ENCODE measurements at places on chromosomes 6 and 20. TPM values are rescaled to one million over a fixed set of nuclear protein-coding genes. Genes with fewer than 3 reads are reported as not detected.

DNA sequence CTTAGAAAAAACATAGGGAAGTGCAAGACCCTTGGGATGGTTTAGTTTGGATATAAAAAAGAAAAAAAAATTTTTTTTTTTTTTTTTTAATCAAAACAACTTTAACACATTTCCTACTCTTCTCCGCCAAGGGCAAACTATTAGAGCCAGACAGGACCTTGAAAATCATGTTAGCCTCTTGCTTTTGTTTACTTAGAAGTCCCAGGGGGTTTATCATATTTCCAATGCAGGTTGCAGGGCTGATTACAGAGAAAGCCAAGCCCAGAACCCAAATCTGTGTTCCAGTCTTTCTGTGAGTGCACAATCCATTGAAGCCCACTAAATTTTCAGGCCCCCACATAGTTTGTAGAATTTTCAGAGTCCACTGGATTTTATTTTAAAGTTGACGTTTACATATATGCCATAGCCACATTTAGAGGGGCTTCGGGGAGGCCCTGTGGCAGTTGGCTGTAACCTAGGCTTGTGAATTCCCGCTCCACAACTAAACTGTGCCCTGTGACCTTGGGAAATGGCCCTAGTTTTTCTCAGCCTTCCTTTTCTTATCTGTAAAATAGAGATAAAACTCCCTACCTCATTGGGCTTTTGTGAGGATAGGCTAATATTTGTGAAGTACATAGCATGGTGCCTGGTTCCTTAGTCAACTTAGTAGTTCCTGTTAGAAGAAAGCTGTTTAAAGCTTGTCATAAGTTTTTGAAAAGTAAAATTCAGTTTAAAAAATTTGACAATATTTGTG lies 55.7 kb downstream of the NCOA7 start:
- no peaks in the 10 kb centered on the region for H3K27me3 ChIP-seq
- peaks cover 41% of the 10 kb centered on the region for H3K4me1 ChIP-seq
- no peak overlapping the region for H3K4me3 ChIP-seq
- no peaks in the 10 kb centered on the region for H3K36me3 ChIP-seq

DNA sequence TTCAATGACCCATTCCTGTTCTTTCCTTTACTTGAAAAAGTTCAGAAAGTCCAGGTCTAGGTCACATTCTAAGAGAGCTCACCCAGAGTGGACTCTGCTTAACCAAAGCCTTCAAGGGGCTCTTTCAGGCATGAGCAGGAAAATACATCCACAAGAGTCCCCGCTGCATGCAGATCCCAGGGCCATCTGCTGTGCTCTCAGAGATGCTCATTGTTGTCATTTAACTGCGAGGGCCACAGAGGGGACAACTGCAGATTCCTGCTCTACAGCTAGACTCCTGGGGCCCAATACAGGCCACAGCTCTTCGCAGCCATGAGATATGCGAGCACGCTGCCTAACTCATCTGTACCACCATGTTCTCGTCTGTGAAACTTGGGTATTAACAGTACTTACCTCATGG lies 295.6 kb upstream of the QKI start:
- no peaks in the 10 kb centered on the region for H3K4me1 ChIP-seq
- H3K36me3 ChIP-seq: no peaks in the 10 kb centered on the region
- no peak overlapping the region for H3K27ac ChIP-seq
- DNase-seq: no peak
- no peaks in the 10 kb centered on the region for H3K27me3 ChIP-seq
- no peak overlapping the region for H3K4me3 ChIP-seq

DNA sequence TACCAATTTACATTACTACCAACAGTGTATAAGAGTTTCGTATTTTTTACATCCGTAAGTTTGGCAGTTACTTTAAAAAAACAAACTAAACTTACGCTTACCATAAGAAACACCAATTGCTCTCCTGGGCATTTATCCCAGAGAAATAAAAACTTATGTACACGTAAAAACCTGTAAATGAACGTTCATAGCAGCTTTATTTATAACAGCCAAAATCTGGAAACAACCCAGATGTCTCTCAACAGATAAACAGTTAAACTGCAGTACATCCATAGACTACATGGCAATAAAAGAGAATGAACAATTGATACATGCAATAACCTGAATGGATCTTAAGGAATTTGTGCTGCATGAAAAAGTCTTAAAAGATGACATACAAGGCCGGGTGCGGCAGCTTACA lies 30.7 kb downstream of the NCR2 start:
- H3K36me3 ChIP-seq: no peaks in the 10 kb centered on the region
- DNase-seq: no peak
- no peak overlapping the region for H3K4me3 ChIP-seq
- no peak overlapping the region for H3K27ac ChIP-seq
- H3K27me3 ChIP-seq: peaks cover 92% of the 10 kb centered on the region

DNA sequence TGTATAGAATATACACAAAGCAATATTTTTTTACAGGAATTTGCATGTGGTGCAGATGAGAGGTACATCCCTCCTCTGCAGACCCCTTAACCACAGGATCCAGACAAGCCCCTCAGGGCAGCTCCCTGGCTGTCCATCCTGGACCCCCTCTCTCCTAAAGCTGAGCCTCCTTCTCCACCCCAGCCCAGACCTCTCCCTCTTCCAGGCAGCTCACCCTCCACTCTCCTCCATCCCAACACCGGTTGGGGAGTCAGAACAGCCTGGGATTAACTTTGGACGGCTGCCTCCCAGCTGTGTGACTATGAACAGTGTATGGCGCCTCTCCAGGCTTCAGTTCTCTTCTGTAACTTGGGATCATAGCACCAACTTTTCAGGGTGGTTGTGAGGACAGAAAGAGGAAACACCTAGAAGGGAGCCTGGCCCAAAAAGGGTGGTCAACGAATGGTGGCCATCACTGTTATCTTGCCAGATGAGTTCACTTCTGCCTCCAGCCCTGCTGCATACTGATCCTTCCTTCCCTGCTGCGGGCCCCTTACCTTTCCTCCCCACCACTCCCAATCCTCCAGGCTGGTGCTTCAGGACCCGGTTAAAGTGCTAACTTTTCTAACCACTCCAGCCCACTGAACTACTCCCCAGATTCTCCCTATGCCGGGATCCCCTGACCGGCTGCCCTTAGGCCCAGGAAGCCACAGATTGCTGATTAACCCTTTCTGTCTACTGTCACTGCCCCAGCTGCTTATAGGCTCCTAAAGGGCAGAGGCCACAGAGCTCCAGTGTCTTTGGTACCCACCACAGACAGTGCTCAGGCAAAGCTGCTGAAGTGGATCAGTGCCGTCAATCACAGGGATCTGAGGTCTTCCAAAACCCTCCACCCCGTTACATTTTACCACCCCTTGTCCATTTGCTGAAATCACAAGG lies 55.9 kb downstream of the GPR6 start:
- no peaks in the 10 kb centered on the region for H3K36me3 ChIP-seq
- no peak overlapping the region for H3K27ac ChIP-seq
- DNase-seq: no peak
- no peaks in the 10 kb centered on the region for H3K27me3 ChIP-seq

- no peaks in the 10 kb centered on the region for H3K36me3 ChIP-seq
- peaks cover 6% of the 10 kb centered on the region for H3K27me3 ChIP-seq
- DNase-seq: no peak
- H3K27ac ChIP-seq: no peak overlapping the region
- H3K4me1 ChIP-seq: no peaks in the 10 kb centered on the region
Measured at GRCh38 chr6:88008831-88009231, 38.8 kb upstream of the SPACA1 start.

DNA sequence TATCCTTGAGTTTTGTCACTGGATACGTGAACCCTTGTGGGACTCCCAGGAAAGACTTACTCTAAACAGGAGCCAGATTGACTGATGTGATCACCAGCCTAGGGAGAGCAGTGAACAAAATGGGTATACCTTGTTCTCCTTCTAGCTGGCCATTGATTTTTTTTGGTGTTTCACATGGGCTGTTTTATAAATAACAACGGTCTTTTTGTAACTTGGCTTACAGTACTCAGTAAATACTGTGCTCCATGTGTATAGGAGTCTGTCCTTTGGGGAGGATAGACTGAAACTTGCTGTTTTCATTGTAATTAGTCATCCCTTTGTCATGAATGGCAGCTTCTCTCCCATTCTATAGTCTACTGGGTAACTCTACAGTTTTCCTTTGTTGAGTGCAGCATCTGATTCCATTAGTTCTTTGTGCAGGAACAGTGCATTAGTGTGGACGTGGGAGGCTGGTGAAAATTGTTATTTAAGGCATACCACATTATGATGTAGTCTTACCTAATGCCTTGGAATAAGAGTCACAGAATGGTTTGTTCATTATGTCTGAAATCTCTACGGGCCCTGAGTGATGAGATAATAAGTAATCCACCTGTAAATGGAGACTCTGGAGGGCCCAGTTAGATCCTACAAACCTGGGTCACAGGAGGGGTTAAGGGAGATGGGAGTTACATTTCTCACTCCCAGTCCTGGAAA lies 89.5 kb downstream of the TIAM2 start:
- H3K36me3 ChIP-seq: no peaks in the 10 kb centered on the region
- no peaks in the 10 kb centered on the region for H3K27me3 ChIP-seq
- no peak overlapping the region for H3K27ac ChIP-seq

- H3K36me3 ChIP-seq: no peaks in the 10 kb centered on the region
- H3K4me3 ChIP-seq: no peak overlapping the region
Measured at GRCh38 chr6:30849903-30850651, 34.2 kb upstream of the DDR1 start.

The SIGLEC1 gene
- total RNA-seq: 6.4 TPM

The DUSP15 gene
- total RNA-seq: 5.1 TPM

The MYBL2 gene
- 0.44 TPM for total RNA-seq
